ENCODE measurements at places on chromosomes 1 and 21.

- no peak for DNase-seq
These were observed 30.7 kb downstream of the TUFT1 start for GRCh38 chr1:151570819-151571218.

DNA sequence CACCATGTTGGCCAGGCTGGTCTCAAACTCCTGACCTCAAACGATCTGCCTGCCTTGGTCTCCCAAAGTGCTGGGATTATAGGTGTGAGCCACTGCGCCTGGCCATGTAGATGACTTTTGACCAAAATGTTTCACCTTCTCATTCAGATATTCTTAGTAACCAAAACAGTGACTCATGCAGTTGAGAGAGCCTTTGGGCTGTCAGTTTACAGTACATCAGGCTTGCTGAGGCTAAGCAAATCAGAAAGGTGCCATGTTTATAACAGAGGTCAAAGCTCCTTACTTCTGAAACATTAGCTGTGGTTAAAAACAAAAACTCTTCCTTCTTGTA is 21.0 kb downstream of the CNIH4 start:
- DNase-seq, result no peak

- DNase-seq, result no peak
These were observed 821.3 kb downstream of the USP25 start for GRCh38 chr21:16550917-16551741.

- no peak for DNase-seq
These were observed 238.7 kb upstream of the USP25 start for GRCh38 chr21:15491100-15491499.

GRCh38 chr1:167447521-167448136 is 70.7 kb downstream of the CD247 start:
- DNase-seq, result peak; percentile 46

- no peak for DNase-seq
These were observed 89.4 kb downstream of the PDE4B start for GRCh38 chr1:65882076-65882475.

DNA sequence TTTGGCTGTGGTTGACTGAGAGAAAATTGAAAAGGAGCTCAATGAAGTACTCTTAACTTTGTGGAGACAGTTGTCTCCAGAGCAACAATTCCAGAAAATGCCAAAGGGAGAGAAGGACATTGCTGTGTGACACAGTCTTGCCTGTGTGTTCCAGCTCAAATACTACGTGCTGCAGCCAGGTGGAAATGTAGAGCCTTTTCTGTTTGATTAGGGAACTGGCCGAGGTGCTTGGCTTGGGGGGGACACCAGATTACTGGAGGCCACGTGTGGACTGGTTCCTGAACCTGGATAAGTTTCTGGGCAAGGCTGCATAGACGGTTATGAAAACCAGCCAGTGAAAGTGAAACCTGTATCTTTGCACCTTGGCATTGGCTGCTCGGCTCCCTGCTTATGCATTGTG is 217.9 kb downstream of the CTH start:
- DNase-seq, result no peak

GRCh38 chr1:7671146-7671465 is 100.0 kb upstream of the VAMP3 start:
- no peak for DNase-seq

- DNase-seq, result no peak
These were observed 279.9 kb downstream of the DNM3 start for GRCh38 chr1:172121081-172121717.

GRCh38 chr1:218971156-218971555 is 202.5 kb upstream of the LYPLAL1 start:
- no peak for DNase-seq

GRCh38 chr21:41431788-41432548 is 5.9 kb downstream of the MX1 start:
- DNase-seq, result peak; percentile 43

- DNase-seq, result no peak
These were observed 16.7 kb upstream of the KPNA6 start for GRCh38 chr1:32091176-32091575.

DNA sequence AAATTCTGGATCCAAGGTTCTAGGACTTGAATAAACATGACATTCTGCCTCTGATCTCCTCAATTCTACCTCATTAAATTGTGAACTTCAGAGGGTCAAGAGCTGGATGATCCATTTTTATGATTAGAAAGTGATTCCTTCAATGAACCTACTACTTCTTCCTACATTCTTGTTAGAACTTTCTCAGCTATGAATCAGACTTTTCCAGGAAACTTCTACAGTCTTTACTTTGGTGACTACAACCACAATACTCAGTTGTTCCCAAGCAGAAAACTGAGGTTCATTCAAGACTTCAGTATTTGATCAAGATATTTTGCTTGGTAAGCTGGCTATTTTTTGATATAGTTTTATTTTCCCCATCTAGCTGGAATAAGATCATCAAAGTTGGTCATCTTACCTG is 51.4 kb downstream of the CDC7 start:
- DNase-seq, result no peak

DNA sequence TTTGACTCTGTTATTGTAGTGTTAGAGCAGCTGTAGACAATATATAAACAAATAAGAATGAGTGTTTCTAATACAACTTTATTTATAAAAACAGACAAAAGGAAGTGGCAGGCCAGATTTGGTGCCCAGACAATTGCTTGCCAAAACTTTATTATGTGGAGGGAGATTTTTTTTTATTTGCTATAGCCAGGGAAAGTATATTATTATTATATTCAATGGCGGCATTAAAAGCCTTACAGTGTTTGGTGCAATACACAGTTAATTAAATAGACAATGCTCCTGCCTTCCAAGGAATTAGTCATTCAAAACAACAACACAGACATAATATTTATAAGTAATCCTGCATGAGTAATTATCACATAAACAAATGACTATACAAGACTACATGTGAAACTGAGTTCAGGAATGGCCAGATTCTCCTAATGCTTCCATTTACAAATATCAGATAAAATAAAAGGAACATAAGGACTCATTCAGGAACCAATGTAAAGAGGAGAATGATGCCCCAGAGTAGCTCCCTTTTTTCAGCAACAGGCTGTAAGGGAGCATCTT is 10.6 kb upstream of the RC3H1 start:
- no peak for DNase-seq

GRCh38 chr1:175504875-175505555 is 238.4 kb downstream of the TNR start:
- no peak for DNase-seq

GRCh38 chr1:30751830-30752650 is 5.5 kb downstream of the LAPTM5 start:
- DNase-seq, result no peak

DNA sequence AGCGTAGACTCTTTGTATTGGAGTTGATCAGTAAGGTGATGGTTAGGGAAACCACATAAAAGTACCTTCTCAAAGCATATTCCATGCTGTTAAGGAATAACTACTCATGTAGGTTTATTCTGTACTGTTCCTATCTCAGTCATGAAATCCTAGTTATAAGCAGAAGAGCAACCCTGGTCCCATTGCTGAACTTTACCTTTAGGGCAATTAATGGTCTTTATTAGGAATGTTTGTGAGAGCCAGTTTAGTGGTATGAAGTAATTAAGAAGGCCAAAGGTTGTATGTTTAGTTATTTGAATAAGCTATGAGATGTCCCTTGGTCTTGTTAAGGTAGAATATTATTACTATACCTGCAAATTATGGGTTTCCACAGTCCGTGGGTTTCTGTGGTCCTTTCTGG is 44.0 kb downstream of the ACP6 start:
- no peak for DNase-seq

- peak; percentile 49 for DNase-seq
These were observed 199.1 kb downstream of the DYRK1A start for GRCh38 chr21:37565530-37566223.

GRCh38 chr1:172764378-172764777 is 105.5 kb downstream of the FASLG start:
- DNase-seq, result no peak

DNA sequence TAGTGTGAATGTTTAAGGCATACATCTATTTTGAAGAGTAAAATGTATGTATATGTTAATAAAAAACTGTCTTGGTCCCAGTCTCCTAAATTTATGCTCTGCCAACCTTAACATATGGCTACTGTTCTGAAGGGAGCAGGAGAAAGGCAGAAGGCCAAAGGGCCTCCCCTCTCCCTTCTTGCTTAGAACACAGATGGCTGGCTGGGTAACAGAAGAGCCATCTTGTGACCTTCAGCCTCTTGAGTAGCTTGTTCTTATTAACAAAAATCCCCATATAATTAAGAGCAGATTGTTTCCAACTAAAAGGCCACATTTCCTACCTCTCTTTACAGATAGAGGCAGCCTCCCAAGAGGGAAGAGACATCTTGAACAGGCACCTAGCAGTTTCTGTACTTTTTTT is 36.1 kb downstream of the EPB41 start:
- no peak for DNase-seq

DNA sequence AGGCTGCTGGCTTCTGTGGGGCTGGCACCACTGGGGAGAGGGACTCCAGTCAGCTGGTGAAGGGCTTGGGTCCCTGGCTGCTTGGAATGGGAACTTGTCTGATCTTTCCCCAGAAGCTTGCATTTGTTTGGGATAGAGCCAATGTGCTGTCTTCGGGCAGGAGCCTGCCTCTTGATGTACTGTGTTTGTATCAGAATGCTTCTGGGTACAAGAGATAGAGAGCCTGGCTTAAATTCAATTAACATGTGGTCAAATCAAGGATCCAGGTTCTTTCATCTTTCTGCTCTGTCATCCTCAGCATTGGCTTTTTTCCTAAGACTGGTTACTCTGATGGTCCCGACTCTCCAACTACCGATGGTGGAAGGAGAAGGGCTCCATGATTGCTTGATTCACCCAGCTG is 16.0 kb upstream of the PROK1 start:
- DNase-seq, result no peak

GRCh38 chr1:33234131-33234530 is 22.2 kb upstream of the ZNF362 start:
- DNase-seq, result no peak

DNA sequence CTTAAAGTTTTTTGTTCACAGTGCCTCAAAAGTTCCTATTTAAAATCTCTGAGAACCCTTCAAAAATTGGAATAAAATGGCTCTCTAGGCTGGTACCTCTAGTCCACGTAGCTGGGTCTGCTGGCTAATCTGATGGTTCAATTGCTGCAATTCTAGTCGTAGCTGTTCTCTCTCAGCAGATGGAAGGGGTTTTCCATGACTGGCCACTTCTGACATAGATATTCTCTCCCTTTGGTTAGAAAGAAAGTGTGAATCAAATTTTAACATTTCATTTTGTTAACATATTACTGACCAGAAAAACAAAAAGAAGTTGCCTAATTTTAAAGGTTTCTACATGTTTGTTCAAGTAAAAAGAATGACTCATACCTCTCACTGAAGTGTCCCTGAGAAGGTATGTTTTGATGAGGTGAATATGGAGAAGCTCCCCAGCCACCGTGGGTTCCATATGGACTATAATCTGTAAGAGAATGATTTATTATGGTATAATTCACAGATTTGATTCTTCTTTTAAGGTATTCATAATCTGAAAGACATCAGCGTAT is 29.3 kb upstream of the SERPINC1 start:
- DNase-seq, result no peak

DNA sequence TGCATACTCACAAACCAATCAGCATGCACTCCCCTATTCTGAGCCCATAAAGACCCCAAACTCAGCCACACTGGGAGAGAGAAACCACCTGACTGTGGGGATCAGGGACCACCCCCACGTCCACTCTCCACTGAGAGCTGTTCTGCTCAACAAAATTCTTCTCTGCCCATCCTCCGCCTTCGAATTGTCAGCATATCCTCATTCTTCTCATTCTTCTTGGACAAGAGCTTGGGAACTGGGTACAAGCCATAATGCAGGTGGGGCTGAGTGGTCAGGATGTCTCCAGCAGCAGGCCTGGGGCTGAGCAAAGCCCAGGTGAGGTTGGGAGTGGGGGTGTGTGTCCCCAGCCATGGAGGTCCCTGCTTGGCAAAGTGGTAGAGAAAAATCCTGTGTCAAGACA is 34.6 kb upstream of the IFNGR2 start:
- no peak for DNase-seq

DNA sequence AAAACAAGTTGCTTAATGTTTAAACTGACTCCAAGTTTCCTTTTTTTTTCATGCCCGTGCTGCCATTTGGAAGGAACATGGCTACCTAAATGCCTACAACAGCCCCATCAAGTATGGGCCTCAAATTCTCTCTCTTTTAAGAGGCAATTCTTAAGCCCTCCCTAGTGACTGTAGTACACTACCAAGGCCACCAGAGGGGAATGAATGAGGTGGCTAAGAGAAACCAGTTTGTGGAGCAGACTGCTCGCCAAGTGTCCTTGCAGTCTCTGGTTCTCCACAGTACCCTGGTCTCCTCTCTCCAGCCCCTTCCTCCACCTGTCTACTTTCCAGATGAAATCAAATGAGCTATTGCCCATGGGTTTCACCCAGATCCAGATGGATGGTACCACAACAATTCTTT is 1809.6 kb downstream of the BRINP3 start:
- DNase-seq, result no peak

GRCh38 chr1:113949007-113949406 is 19.9 kb downstream of the HIPK1 start:
- DNase-seq, result no peak

DNA sequence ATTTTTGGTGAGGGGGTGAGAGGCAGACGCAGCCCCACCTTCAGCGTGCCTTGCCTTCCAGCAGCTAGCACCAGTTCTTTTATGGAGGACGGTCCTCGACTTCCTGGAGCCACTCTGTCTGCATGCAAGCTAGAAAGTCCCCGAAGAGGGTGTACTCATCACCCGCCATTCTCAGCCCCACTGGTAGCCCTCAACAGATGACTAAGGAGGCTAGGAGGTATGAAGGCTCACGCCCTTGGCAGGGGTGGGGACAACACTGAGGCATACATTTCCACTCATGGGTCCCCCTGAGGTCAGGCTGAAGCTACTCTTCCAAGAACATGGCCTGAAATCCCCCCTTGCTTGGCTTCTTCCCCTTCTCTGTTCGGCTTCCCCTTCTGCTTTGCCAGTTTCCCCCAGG is 8.9 kb upstream of the PTPRF start:
- DNase-seq, result no peak

DNA sequence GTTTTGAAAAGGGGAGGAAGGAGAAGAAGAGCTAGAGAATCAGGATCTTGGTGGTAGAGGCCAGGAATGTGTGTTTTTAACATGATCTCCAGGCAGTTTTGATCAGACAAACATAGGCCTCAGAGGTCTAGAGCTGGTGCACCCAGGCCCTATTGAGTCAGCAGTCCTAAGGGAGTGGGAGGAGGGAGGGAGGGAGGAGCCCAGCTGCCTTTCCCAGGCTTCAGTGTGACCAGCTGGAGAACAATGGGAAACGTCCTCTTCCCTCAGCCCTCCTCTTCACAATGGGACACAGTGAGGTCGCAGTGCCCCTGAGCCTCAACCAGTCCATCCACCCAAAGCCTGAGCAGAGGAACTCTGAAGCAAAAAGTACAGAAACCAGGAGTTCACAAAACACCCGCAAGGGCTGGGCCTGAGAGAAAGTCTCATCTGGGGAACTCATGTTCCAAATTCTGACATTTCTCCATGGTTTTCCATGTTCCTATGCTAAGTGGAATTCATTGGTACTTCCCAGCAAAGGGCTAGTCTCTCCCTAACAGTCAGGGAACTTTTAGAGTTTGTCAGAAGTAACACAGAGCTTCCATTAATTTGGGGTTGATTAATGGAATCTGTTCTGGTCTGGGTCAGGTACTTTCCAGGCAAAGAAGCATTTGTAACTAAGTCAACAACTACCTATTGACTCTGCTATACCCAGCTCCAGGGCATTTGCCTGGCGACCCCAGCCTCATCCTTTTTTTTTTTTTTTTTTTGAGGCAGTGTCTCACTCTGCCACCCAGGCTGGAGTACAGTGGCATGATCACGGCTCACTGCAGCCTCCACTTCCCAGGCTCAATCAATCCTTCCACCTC is 37.5 kb downstream of the ELAPOR1 start:
- no peak for DNase-seq
